Foreskin fibroblast (primary cell): ENCODE measurements at places on chromosomes 4 and X.

GRCh38 chrX:56762707-56763555, 33.9 kb downstream of the NBDY start:
- DNase-seq = no peak

GRCh38 chrX:39585808-39586207, 511.9 kb downstream of the BCOR start:
- no peak for DNase-seq

DNA sequence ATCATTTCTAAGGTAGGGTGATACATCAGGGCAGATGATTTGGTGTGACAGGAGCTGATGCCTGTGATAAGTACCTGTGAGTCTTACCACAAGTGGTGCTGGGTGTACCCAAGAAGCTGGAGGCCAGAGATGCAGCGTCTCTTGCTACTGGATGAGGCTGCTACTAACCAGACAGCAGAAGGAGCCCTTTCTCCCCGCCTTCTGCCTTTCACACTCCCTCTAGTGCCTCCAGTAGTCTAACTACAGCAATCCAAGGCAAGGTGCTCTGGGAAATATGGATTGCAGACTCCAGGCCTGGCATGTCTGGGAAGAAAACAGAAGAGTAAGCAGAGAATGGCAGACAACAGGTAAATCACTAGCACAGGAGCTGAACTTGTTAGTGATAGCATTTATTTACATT, 470.8 kb downstream of the NKX6-1 start:
- DNase-seq = no peak

DNA sequence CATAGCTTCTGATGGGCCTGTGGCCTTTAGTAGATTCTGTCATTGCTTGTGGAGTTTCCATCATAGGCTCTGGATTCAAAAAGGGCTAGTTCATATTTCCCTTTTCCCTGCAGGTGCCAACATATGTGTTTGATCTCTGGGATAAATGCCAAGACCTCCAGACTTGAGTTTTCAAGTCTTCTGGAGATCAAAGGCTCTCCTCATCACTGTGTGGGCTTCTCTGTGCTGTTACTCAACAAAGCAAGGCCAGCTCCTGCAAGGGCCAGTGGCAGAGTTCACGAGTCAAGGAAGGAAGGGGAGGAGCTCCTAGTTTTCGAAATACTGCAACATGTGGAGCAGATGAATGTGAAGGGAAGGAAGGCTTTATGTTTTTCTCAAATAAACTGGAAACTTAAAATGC, 62.7 kb upstream of the SCML1 start:
- peak; percentile 23 for DNase-seq

GRCh38 chr4:113760094-113760794, 1.3 kb downstream of the CAMK2D start:
- peak; percentile 44 for DNase-seq

DNA sequence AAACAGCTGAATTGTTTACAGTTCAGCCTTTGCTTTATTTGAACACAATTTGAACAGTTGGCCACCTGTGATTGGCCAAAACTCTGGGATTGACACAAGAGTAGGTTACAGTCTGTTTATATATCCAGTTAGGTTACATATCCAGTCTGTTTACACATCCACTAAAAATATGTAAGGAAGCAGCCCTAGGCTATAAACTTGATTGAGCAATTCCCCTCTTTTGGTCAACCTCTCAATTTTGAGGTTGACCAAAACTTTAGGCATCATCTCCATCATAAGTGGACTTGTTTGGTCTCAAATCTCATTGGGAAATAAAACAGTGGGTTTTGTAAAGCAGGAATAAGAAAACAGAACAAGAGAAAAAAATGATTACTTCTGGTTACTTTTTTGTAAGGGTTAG, 190.8 kb downstream of the SPATA18 start:
- no peak for DNase-seq

GRCh38 chr4:23970201-23970850, 80.5 kb upstream of the PPARGC1A start:
- peak; percentile 67 for DNase-seq

DNA sequence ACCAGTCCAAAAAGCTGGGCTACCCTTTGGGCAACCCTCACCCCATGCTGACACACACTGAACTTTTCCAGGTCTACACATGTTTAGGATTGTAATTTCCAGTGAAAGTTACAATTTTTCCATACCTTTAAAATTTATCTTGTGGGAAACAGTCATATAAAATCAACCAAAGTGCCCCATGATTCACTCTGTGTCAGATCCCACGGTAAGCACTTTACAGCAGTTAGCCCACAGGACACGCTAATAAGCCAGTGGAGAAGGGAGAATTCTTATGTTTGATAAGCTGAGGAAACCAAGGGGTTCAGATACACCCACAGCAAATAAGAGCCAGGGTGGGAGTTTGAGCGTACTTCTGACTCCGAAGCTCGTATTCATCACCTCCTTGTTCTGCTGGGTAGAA, 72.4 kb upstream of the TBL1X start:
- DNase-seq = no peak

- no peak for DNase-seq
Observed at GRCh38 chr4:108878806-108879205, 116.0 kb upstream of the ETNPPL start.

- DNase-seq = no peak
Observed at GRCh38 chr4:78772526-78773091, 3.5 kb upstream of the BMP2K start.

DNA sequence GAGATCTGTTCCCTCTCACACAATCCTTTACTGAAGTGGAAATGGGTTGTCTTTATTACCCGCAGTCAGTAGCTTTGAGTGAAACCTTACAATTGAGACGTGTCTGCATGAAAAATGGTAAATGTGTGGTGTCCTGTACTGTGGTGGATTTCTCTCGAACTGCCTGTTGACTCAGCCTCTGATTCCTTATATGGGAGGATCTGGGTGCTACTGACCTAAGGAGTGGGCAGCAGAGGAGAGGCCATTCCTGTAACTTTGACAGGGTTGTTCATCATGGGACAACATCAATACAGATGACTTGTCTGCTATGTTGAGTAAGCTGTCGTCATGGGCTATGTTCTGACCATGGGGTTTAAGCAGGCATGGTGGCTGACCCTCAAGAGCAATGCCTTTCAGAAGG, 159.6 kb upstream of the WDR1 start:
- DNase-seq = no peak

GRCh38 chr4:80646061-80646460, 310.5 kb downstream of the CFAP299 start:
- DNase-seq = peak; percentile 8

- no peak for DNase-seq
Observed at GRCh38 chrX:129777218-129778030, 2.3 kb upstream of the SASH3 start.

DNA sequence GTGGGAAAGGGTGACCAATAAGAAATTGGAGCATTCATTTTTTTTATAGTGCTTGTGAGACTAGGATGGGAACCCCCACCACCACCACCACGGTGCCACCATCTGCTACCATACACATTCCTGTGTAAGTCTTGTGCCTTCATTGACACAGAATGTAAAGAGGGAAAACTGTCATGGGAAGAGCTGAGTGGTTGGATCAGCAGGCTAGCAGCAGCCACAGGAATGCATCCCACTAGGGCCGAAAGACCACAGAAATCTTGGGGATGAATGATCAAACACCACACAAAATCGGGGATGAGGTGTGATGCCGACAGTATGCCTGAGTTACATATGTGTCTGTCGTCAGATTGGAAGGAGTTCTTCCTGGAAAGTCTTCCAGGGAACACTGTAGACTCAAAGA, 69.2 kb downstream of the SRPX start:
- DNase-seq = no peak

DNA sequence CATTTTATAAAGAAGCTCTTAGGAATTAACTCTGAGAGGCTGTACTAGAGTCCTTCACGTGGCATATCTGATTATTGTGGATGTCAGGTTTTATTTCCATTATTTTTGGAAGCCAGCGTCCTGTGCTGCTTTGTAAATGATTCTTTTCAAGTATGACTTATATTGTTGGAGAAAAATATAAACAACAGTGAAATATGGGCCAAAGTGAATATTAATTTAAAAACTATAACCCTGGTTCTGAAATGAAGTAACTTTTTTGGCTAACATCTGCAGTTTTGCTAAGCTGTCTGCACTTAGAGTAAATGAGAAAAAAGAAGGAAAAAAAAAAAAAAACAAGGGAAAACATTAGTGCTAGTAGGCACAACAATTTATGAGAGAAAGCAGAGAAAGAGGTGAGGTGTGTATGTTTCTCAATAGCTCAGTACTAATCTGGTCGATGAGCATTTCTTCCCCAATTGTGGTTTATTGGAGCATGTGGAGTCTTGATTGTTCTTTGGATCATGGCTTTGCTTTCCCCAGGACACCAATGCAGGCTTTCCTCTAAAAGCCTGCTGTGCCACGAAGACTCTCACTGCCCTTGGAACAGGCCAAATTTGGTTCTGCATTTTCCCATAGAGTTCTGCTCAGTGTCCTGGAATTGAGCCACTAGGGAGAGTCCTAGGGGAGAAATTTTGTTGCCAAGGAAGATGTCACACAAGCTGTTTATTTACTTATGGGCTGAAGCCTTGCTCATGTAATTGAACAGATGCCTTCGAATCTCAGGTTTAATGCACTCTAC, 273.3 kb downstream of the DKK2 start:
- DNase-seq = peak; percentile 49

GRCh38 chr4:90906239-90906638, 779.0 kb downstream of the CCSER1 start:
- no peak for DNase-seq

DNA sequence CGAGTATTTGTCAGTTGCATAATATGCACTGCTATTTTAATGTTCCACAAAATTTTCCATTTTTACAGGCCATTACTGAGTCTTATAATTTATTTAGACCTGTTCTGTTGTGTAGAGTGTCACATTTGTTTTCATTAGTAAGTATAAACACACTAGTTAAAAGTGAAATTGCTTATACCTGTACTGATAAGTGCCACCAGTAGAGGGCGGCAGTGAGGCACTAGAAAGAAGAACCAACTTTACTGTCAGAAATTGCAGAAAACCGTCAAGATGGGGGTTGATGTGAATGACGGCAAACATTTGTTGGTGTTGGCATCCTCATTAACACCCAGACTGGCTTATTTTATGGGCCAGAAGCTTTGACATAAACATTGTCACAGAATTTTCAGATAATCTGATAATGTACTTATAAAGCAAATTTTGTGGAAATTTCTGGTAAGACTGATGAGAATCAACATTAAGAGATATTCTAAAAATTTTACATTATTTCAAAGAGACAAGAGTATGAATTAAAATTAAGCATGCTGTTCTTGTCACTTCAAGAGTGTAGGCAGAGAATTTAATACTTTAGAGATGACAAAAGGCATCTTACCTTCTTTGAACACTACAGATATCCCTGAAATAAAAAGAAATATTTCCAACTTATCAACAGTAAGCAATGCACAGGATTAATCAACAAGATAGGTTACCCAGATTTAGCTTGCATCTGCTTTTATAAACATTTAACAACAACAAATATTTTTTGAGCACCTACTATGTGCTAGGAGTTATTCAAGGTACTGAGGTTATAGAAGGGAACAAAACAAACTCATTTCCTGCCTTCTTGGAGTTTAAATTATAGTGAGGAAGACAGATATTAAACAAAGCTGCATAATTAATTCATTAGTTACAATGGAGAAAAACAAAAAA, 24.9 kb downstream of the ALPK1 start:
- DNase-seq = peak; percentile 69

DNA sequence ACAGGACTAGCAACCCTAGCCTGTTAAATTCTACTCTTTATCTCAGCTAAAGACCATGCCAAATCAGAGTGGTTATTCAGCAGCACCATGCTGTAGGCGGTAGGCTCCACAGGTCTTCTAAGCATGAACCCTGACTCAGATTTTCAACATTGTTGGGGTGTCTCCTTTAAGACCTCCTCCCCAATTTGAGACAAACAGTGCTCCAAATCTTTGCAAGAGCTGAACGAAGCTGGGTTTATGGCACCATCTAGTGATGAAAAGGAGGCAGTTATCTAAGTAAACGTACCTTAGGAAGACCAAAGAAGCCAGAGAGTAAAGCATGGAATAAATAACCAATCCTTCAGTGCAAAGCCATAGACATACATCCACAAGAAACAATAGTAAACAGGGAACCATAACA, 334.5 kb upstream of the SLC7A11 start:
- peak; percentile 50 for DNase-seq

DNA sequence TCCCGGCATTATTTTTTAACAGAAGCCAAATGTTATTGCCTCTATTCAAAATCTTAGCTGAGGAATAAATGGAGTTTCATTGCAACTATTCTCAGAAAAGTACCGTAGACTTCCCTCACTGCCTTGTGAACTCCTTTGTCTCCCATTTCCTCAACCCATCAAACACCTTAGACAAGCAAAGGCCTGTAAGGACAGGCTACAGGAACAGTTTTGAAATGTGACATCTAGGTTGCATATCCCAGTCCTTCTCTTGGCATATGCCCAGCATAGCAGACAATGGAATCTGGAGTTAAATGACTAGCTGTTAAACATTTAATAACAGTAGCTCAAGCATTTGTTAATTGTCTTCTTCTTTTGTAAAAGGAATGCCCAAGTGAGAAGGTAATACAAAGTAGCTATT, 1371.7 kb downstream of the STIM2 start:
- no peak for DNase-seq

GRCh38 chrX:30010471-30010870, 204.9 kb upstream of the MAGEB2 start:
- no peak for DNase-seq

DNA sequence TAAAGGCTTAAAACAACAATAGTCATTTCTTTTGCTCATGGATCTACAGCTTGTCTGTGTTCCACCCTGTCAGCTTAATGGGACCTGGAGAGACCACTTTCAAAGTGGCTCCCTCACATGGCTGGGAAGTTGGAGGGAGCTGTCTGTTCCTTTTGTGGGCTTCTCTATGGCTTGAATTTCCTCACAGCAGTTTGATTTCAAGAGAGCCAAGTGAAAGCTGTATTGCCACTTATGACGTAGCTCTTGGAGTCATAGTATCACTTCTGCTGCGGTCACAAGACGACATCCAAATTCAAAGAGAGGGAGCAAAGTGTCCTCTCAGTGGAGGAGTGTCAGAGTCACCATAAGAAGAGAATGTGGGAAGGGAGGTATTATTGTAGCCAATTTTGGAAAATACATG, 22.7 kb upstream of the ACSL1 start:
- no peak for DNase-seq

GRCh38 chr4:79272761-79273160, 53.1 kb downstream of the NAA11 start:
- DNase-seq = no peak

DNA sequence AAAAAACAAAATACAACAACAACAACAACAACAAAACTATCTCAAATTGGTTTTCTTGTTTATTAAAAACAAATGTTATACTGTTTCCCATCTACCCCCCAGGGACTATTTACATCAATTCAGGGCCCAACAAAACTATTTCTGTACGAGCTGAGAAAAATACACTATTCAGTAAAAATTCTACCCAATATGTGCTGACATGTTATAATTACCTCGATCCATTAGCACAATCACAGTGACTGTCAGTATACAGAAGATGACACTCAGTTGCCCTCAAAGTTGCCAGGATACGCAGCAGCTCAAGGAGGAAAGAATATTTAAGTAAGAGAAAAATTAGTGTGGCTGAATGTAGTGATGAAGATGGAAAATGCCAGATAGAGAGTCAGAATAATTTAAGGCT, 150.1 kb downstream of the COX18 start:
- no peak for DNase-seq

- DNase-seq = no peak
Observed at GRCh38 chrX:140713174-140713539, 3.6 kb downstream of the LINC00632 start.

- DNase-seq = no peak
Observed at GRCh38 chr4:13704761-13705160, 77.2 kb upstream of the BOD1L1 start.

GRCh38 chr4:140693562-140693961, 62.6 kb downstream of the TBC1D9 start:
- DNase-seq = no peak

GRCh38 chr4:63430105-63430504, 979.1 kb downstream of the TECRL start:
- no peak for DNase-seq
